Endothelial cell (in vitro differentiated cells): ENCODE measurements at places on chromosomes 1 and 21. TPM values are rescaled to one million over a fixed set of nuclear protein-coding genes. Genes with fewer than 3 reads are reported as not detected.

- peaks cover 4% of the 10 kb centered on the region for H3K4me1 ChIP-seq
- no peak for DNase-seq
- H3K4me3 ChIP-seq, result no peak overlapping the region
- no peaks in the 10 kb centered on the region for H3K36me3 ChIP-seq
- H3K27me3 ChIP-seq, result no peaks in the 10 kb centered on the region
Observed at GRCh38 chr1:235307158-235308124, 20.5 kb downstream of the ARID4B start.

DNA sequence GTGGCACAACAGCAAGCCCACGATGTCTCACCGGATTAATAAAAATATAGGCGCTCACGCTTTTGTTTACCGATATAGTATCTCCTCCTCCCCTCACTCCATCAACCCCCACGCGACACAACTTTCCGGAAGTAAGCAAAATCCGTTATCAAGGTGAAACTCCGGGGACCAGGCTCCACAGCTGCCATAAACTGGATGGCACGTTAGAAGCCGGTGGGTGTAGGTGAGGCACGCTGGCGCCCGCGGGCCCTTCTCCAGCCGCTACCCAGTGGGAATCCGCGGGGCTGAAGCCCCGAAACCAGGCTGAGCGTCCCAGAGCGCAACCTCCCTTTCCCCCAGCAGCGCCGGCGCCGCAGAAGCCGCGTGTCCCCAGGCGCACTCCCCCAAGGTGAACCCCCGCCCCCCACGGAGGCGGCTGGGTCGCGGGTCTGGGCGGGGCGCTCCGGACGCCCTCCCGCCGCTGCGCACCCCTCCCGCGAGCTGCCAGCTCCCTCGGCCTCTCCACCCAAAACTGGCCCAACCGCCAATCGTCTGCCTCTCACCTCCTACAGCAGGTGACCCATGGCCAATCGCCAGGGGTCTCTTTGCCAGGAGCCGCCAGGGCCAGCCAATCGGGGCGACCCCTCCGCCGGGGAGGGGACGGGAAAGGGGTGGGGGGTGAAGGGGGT lies 112.4 kb downstream of the OSBPL9 start:
- H3K27me3 ChIP-seq, result peaks cover 4% of the 10 kb centered on the region
- peak overlapping the region; percentile 36 for H3K27ac ChIP-seq
- H3K36me3 ChIP-seq, result no peaks in the 10 kb centered on the region
- peaks cover 28% of the 10 kb centered on the region for H3K4me1 ChIP-seq

DNA sequence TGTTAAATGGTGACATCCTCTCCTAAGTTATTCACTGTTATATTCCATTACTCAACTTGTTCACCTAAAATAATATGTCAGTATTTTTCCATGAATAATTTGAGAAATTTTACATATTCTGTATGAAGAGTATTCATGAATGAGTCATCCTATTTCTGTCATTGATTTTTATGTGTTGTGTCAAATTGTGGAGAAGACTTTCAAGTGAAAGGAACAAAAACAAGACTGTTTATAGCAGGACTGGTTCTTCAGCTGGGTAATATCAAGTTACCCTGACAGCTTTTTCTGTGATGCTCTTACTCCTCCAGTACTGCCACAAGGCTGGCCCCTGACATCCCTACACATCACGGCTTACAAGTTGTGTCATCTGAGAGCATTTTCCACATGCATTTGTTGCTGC lies 847.7 kb downstream of the NCAM2 start:
- no peak overlapping the region for H3K27ac ChIP-seq
- H3K4me3 ChIP-seq, result no peak overlapping the region
- DNase-seq, result no peak

DNA sequence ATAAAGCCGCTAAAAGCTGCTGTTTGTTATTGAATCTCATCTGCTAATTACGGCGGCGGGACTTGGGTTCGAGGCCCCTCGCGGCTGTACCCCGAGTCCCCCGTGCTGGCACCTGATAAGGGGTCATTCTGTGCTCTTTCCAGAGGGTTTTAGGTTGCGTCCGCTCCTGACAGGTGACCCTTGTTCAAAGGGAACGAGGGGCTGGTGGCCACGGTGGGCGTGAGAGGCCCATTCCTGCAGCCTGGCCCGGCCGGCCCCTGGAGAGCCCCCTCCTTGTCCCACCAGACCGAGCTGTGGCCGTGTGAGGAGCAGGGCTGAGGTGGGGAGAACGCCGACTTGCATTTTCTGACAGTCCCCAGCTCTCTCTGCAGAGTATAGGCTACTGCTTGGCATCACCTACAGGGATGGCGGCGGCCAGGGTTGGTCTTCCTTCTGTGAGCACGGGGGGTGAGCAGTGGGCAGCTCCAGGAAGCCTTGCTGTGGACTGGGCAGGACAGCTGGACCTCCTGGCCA lies 12.2 kb downstream of the PRDM16 start:
- DNase-seq, result no peak
- H3K27ac ChIP-seq, result no peak overlapping the region
- no peaks in the 10 kb centered on the region for H3K36me3 ChIP-seq
- no peaks in the 10 kb centered on the region for H3K4me1 ChIP-seq

DNA sequence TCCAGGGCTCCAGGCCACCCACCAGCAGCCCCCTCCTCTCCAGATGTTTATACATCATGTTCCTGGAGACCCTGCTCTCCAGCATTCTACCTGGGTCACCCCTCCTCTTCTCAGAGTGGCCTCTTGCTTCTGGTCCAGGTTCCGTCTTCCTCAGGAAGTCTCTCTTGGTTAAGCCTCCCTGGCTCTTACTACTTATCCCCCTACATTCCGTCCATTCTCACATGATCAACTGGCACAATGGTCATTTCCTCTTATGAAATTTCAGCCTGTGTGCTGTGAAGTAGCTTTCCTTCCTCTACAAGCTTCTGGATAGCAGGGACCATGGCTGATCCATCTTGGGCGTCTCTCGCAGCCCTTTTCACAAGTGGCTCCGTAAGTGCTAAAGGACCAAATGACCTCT lies 33.9 kb upstream of the ATP2B4 start:
- peaks cover 46% of the 10 kb centered on the region for H3K4me1 ChIP-seq
- peaks cover 8% of the 10 kb centered on the region for H3K27me3 ChIP-seq
- peak overlapping the region; percentile 69 for H3K4me3 ChIP-seq
- peak overlapping the region; percentile 45 for H3K27ac ChIP-seq
- no peaks in the 10 kb centered on the region for H3K36me3 ChIP-seq
- no peak for DNase-seq

CD1B gene
- not detected for total RNA-seq

- no peak overlapping the region for H3K27ac ChIP-seq
- DNase-seq, result no peak
- no peak overlapping the region for H3K4me3 ChIP-seq
- no peaks in the 10 kb centered on the region for H3K36me3 ChIP-seq
- no peaks in the 10 kb centered on the region for H3K27me3 ChIP-seq
Observed at GRCh38 chr1:13706046-13706445, 6.1 kb downstream of the PRDM2 start.

- H3K4me3 ChIP-seq, result no peak overlapping the region
- H3K36me3 ChIP-seq, result peaks cover 69% of the 10 kb centered on the region
- DNase-seq, result no peak
- H3K27me3 ChIP-seq, result peaks cover 6% of the 10 kb centered on the region
- H3K4me1 ChIP-seq, result peaks cover 16% of the 10 kb centered on the region
Observed at GRCh38 chr1:91729621-91730358, 156.2 kb downstream of the TGFBR3 start.

TDRD5 gene
- total RNA-seq, result not detected

PLXNA2 gene
- total RNA-seq, result 25.6 TPM
